Melanocyte of skin (primary cell): ENCODE measurements at places on chromosomes 5 and 9. TPM values are rescaled to one million over a fixed set of nuclear protein-coding genes. Genes with fewer than 3 reads are reported as not detected.

PPP2R2B gene
- total RNA-seq = 1.4 and 2.9 TPM in 2 replicates

IRX1 gene
- total RNA-seq = 0.46 and 5.3 TPM in 2 replicates

LIFR gene
- total RNA-seq = 0.31 and 0.33 TPM in 2 replicates

PCDHA10 gene
- under 0.01 TPM in 1 of 2 replicates, not detected in the other for total RNA-seq

CTXN3 gene
- not detected in 2 replicates for total RNA-seq

ZNF354C gene
- total RNA-seq = 5.0 and 5.2 TPM in 2 replicates

ENTPD2 gene
- not detected in 2 replicates for total RNA-seq

SKP1 gene
- total RNA-seq = 162 and 216 TPM in 2 replicates

KIF20A gene
- 19.3 and 87.4 TPM in 2 replicates for total RNA-seq
